ENCODE measurements at places on chromosomes 16 and 17. TPM values are rescaled to one million over a fixed set of nuclear protein-coding genes. Genes with fewer than 3 reads are reported as not detected.

GRCh38 chr17:6098050-6098822 lies 28.1 kb downstream of the WSCD1 start:
- no peak for ATAC-seq

GRCh38 chr17:8369944-8370343 lies 6.6 kb downstream of the KRABD2 start:
- no peak for ATAC-seq

DNA sequence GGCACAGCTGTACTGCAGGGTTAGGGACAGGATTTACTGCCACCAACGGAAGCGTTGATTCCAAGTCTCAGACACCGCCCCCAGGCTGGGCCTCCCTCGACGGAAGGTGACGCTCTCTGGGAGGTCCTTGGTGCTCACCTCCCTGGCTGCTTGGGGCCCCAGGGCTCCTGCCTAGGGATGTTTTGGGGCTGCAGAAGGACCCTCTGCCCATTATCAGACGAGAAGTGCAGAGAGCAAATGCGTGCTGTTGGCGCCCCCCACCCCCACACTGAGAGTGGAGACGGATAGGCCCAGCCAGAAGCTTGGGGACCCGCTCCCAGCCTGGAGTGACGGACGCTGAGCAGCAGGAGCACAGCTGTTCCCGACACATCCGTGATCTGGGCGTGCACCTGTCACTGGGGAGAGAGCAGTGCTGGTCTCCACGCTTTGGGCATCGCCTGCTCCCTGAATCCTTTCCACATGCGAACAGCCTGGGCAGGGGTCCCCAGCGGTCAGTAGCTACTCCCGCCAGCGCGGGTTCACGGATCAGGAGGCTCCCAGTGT lies 5.1 kb upstream of the SOX8 start:
- peak; percentile 24 for ATAC-seq

GRCh38 chr17:59254742-59255141 lies 34.4 kb downstream of the GDPD1 start:
- no peak for ATAC-seq

DNA sequence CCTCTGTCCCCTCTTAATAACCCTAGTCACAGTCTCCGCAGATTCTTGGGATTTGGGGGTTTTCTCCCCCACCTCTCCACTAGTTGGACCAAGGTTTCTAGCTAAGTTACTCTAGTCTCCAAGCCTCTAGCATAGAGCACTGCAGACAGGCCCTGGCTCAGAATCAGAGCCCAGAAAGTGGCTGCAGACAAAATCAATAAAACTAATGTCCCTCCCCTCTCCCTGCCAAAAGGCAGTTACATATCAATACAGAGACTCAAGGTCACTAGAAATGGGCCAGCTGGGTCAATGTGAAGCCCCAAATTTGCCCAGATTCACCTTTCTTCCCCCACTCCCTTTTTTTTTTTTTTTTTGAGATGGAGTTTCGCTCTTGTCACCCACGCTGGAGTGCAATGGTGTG lies 5.6 kb downstream of the CCL22 start:
- no peak for ATAC-seq

- no peak for ATAC-seq
Measured at GRCh38 chr16:81902025-81902424, 109.2 kb downstream of the SDR42E1 start.

- no peak for ATAC-seq
Measured at GRCh38 chr16:50762241-50762640, 20.4 kb downstream of the CYLD start.

DNA sequence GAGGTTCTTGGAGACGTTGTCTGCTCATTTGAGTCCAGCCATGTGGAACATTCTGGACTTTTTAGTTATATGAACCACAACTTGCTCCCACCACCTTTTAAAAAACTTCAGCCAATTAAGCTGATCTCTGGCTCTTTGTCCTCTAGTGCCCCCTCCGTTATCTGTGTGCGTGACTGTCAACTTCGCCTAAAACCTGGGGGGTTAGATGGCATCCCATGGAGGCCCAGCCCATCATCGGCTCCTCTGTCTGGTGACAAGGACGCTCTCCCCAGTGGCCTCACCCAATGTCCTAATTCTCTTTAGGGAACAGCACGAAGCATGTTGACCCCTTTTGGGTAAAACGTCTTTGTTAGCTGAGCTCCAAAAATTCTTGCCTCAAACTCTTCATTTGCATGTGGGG lies 341.0 kb upstream of the TNRC6C start:
- no peak for ATAC-seq

DNA sequence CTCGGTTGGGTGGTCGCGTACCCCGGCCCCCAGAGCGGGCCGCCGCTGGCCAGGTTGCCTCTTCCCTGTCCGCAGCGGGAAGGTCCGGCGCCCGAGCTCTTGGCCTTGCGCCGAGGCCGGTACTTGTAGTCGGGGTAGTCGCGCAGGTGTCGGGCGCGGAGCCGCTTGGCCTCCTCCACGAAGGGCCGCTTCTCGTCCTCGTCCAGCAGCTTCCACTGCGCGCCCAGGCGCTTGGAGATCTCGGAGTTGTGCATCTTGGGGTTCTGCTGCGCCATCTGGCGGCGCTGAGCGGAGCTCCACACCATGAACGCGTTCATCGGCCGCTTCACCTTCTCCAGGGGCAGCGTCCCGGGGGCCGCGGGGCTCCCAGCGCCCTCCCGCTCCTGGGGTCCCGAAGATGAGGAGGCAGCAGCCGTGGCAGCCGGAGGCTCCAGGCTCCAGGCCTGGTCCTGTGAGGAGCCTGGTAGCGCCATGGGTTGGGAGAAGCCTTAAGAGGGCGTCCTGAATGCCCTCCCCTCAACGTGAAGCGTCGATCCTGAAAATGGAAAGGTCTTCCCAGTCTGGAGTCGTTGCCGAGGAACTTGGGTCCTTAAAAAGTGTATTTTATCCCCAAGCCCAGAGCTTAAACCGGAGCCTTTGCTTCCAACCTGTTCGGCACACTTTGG lies 558 bp downstream of the SOX15 start:
- peak; percentile 84 for ATAC-seq

DNA sequence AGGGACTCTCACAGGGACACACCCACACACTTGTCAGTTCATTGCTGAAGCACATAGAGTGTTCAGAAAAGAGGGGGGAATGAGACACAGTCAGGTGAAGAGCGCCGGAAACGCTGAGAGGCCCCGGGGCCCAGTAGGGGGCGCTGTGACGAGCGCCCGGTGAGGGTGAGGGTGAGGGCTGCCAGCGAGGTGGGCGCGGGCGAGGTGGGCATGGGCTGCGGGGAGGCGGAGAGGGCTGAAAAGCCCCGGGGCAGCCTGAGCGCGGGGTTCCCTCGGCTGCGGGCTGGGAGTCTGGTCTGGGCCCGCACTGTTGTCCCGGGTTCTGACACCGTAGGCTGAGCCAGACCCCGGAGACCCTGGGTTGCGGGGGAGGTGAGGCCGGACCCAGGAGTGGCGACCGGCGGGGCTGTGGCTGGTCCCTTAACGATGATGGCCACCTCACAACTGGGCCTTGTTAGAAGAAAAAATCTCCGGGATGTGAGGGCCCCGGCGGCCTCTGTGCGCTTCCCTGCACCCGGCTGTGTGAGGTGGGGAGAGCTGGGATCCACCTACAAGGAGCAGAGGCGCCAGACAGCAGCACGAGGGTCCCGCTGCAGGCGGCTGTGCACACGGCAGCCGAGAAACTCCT lies 91.4 kb downstream of the C16orf78 start:
- ATAC-seq, result no peak

GRCh38 chr17:62892870-62893338 lies 73.1 kb upstream of the TANC2 start:
- peak; percentile 97 for ATAC-seq

- ATAC-seq, result peak; percentile 54
Measured at GRCh38 chr17:18141210-18141803, 32.8 kb downstream of the MYO15A start.

GRCh38 chr17:82399041-82399441 lies 19.1 kb upstream of the HEXD start:
- ATAC-seq, result no peak

GRCh38 chr17:47197821-47198220 lies 8.7 kb upstream of the CDC27 start:
- no peak for ATAC-seq

DNA sequence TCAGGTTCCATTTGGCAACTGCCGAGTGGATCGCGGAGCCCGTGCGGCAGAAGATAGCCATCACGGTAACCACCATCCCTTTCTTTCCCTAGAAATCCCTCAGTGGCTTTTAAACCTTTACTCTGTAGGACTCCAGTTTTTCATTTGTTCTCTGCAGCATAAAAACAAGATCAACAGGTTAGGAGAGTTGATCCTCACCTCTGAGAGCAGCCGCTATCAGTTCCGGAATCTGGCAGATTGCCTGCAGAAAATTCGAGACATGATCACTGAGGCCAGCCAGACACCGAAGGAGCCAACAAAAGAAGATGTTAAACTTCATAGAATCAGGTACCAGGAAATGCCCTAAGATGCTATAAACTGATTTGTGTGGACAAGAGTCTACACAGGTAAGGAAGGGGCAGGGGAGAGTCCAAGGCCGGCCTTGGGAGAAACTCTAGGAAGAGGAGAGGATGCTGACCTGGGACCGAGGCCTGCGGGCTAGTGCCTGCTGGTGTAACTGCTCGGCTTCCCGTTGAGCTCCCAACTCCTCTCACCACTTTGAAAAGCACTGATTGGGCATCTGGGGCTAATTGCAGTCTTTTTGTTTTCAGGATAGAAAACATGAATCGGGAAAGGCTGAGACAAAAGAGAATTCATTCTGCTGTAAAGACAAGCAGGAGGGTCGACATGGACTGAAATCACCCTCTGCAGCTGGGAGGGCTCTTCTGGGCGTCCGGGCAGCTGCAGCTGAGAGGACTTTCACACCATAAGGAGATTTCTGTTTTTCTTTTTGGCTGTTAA lies 8.1 kb downstream of the MRPL58 start:
- ATAC-seq, result no peak

DNA sequence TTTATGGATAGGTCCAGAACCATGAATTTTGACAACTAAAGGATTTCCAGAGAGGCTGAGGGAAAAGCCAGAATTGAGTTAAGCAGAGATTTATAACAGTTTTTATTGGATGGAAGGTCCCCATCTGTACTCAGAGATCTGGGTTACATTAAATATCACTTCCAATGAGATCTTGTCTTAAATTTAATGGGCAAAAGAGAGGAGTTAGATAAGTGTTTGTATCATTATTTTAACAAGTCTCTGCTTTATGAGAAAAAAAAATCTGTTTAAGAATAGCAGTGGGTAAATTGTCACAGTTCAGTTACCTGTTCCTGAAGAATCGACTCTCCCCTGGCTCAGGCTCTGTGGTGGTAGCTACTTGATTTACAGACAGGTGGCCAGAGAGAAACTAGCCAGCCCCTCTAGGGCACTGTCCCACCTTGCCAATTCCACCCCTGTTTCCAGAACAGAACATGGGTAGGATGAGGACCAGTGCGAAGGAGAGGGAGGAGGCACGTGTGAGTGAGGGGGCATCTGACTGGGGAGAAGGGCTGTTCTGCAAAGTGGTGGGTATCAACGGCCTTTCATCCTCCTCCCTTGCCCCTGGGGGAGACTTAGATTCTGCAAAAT lies 22.1 kb upstream of the CRHR1 start:
- ATAC-seq, result no peak

GRCh38 chr16:84611041-84611440 lies 6.8 kb downstream of the COTL1 start:
- no peak for ATAC-seq

- ATAC-seq, result no peak
Measured at GRCh38 chr16:69250081-69250480, 61.1 kb upstream of the VPS4A start.

GRCh38 chr16:68978303-68978954 lies 127.0 kb upstream of the HAS3 start:
- ATAC-seq, result no peak

DNA sequence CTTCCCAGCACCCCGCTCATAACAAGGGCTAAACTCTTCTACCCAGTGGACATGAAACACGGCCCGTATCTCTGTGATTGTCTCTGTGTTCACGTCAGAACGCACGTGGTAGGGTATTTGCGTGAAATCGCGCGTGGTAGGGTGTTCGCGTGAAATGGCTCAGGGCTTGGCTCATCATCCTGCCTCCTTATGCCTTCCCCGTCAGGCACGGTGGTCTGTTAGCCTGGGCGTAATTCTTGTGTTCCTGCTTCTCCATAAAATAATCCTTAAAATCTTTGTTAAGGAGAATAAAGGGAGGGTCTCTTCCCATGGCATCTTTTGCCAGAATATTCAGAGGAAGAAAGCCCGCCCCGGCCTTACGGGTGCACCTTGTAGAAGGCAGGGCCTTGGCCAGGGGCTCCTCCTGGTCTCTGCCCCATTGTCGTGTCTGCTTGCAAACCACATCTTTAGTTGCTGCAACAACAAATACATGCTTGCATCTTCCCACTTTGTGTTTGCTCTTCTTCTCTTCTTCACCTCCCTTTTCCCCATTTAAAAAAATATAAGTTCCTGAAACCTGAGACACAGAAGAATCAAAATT lies 116.7 kb upstream of the CHMP6 start:
- no peak for ATAC-seq

GRCh38 chr17:53932386-53932785 lies 109.7 kb downstream of the KIF2B start:
- ATAC-seq, result no peak

GRCh38 chr16:1575578-1575977 lies 36.3 kb downstream of the IFT140 start:
- no peak for ATAC-seq

- ATAC-seq, result no peak
Measured at GRCh38 chr17:73224663-73225305, 31.9 kb downstream of the COG1 start.

DNA sequence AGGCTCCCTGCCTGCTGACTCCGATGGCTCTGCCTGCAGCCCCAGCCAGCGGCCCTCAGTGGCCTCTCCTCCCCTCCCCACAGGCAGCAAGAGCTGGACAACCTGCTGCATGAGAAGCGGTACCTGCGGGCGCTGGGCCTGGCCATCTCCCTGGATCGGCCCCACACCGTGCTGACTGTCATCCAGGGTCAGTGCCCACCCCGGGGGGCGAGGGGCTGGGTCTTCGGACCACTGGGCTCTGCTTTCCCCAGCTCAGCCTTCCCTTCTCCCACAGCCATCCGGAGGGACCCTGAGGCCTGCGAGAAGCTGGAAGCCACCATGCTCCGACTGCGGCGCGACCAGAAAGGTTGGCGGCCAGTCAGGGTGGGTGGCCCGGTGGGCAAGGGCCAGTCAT lies 3.4 kb downstream of the NOXO1 start:
- ATAC-seq, result no peak

DNA sequence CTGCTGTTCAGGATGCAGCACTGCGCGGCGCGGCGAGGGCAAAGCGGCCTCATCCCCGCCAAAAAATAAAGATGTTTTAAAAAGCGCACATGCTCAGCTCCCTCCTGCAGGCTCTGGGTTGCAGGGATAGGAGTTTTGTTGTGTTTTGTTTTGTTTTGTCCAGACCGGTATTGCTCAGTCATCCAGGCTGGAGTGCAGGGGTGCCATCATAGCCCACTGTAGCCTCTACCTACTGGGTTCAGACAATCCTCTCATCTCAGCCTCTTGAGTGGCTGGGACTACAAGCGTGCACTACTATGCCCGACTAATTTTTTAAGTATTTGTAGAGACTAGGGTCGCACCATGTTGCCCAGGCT lies 636 bp downstream of the WWOX start:
- ATAC-seq, result peak; percentile 45

ENGASE gene
- 30.2 TPM for total RNA-seq

GINS2 gene
- total RNA-seq, result 64.2 TPM

WNK4 gene
- 0.41 TPM for total RNA-seq

HOXB7 gene
- total RNA-seq, result not detected

SLC6A2 gene
- not detected for total RNA-seq

SPATA32 gene
- 0.13 TPM for total RNA-seq

RCVRN gene
- total RNA-seq, result not detected

CTRB2 gene
- not detected for total RNA-seq

PABPN1L gene
- total RNA-seq, result not detected

SLFN14 gene
- total RNA-seq, result not detected

TEX19 gene
- 0.28 TPM for total RNA-seq

KRT35 gene
- not detected for total RNA-seq

KRT40 gene
- not detected for total RNA-seq

AOC2 gene
- total RNA-seq, result 3.4 TPM

CCL8 gene
- not detected for total RNA-seq

ORMDL3 gene
- total RNA-seq, result 66.8 TPM

GPRC5C gene
- 5.0 TPM for total RNA-seq

All from activated T-helper 17 cell treated with anti-CD3 and anti-CD28 coated beads, Interleukin-2, amount 50 U/mL, for 72 hours (primary cell).